Progenitor cell of endocrine pancreas (in vitro differentiated cells): ENCODE measurements at places on chromosomes 5 and 9. TPM values are rescaled to one million over a fixed set of nuclear protein-coding genes. Genes with fewer than 3 reads are reported as not detected.

The PTPN3 gene
- 3.7 and 4.8 TPM in 2 replicates for total RNA-seq

The REEP2 gene
- total RNA-seq, result 20.0 and 22.1 TPM in 2 replicates

DNA sequence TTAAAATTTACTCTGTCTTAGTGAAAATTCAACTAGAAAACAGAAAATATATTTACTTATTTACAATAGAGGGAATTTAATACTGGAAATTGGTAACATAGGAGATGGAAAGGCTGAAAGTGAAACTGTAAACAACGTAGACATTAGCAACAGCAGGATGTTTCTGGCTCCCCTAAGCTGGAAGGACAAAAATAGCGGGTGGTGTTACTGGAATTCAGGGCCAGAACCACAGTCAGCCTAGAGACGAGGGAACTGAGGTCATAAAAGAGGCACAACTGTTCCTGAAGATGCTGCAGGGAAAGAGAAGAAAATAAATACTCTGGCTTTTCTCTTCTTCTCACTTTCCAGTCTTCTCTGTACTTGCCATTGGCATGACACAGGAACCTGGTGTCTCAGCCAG is 80.4 kb upstream of the NIPBL start:
- peaks cover 8% of the 10 kb centered on the region for H3K27me3 ChIP-seq
- H3K4me3 ChIP-seq, result no peak overlapping the region
- no peak for DNase-seq
- H3K4me1 ChIP-seq, result no peaks in the 10 kb centered on the region
- H3K27ac ChIP-seq, result no peak overlapping the region

DNA sequence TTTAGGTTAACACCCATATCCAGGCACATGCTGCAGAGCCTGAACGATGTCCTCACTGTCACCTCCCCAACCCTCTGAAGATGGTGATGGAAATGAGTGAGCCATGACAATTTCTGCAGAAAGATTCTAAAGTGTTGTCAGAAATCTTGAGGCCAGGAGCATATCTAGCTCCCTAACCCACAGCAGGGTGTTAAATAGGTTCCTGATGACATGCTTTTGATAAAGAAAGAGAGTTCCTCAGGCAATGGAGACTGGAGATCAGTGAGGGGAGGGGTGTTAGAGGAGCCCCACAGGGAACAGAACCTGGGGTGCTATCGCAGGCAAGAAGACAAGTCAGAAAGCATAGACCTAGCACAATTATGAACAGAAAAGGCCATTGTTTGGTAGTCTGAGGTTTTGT is 95.7 kb downstream of the ENC1 start:
- H3K27ac ChIP-seq, result no peak overlapping the region
- H3K4me3 ChIP-seq, result no peak overlapping the region
- H3K36me3 ChIP-seq, result no peaks in the 10 kb centered on the region

GRCh38 chr9:112104901-112105300 is 70.2 kb downstream of the SUSD1 start:
- no peak overlapping the region for H3K27ac ChIP-seq
- H3K4me3 ChIP-seq, result no peak overlapping the region
- H3K27me3 ChIP-seq, result no peaks in the 10 kb centered on the region
- H3K4me1 ChIP-seq, result peaks cover 3% of the 10 kb centered on the region
- H3K36me3 ChIP-seq, result peaks cover 24% of the 10 kb centered on the region

GRCh38 chr5:76953551-76954382 is 922 bp downstream of the CRHBP start:
- peak overlapping the region; percentile 65 for H3K4me3 ChIP-seq
- H3K27me3 ChIP-seq, result peaks cover 61% of the 10 kb centered on the region
- H3K36me3 ChIP-seq, result no peaks in the 10 kb centered on the region
- H3K4me1 ChIP-seq, result no peaks in the 10 kb centered on the region
- H3K27ac ChIP-seq, result no peak overlapping the region

- H3K36me3 ChIP-seq, result no peaks in the 10 kb centered on the region
- H3K4me1 ChIP-seq, result no peaks in the 10 kb centered on the region
- DNase-seq, result no peak
- no peak overlapping the region for H3K27ac ChIP-seq
- peaks cover 27% of the 10 kb centered on the region for H3K27me3 ChIP-seq
- no peak overlapping the region for H3K4me3 ChIP-seq
These were observed 66.6 kb upstream of the PPP1R26 start for GRCh38 chr9:135413086-135413375.

DNA sequence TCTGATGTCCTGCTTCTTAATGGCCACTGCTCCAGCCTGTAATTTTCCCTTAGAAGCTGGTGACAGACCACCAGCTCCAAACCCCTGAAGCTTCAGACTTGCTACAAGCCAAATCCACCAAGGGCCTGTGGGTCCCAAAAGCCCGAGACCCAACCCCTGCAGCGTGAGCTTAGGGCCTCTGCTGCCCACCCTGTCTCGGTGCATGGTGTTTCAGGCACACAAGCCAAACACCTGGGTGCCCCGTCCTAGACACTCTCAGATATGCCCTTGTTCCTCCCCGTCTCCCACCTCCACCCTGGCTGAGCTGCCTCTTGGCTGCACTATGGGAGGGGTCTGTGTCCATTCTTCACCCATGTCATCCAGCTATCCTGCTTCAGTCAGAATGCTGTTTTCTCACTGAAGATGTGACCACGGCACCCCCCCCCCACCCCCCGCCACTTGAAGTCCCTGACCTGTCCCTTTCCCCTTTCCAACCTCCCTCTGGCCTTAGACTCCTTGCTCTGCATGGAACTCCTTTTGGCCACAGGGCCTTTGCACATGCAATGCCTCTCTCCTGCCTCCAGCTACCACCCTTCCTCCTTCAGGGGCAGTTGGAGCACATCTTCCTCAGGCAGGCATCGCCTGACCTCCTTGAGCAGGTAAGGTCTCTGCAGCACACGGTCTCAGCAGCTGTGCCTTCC is 55.8 kb downstream of the ZNF354C start:
- H3K27me3 ChIP-seq, result no peaks in the 10 kb centered on the region
- no peak overlapping the region for H3K27ac ChIP-seq
- H3K36me3 ChIP-seq, result peaks cover 2% of the 10 kb centered on the region
- no peak for DNase-seq

GRCh38 chr9:78982849-78983248 is 588.9 kb upstream of the TLE4 start:
- no peaks in the 10 kb centered on the region for H3K27me3 ChIP-seq
- no peak overlapping the region for H3K27ac ChIP-seq
- no peak for DNase-seq
- H3K4me3 ChIP-seq, result no peak overlapping the region
- no peaks in the 10 kb centered on the region for H3K4me1 ChIP-seq

The CKS2 gene
- total RNA-seq, result 98.7 and 99.1 TPM in 2 replicates

GRCh38 chr9:114207034-114207810 is 51.9 kb downstream of the COL27A1 start:
- H3K4me1 ChIP-seq, result peaks cover 11% of the 10 kb centered on the region
- H3K4me3 ChIP-seq, result no peak overlapping the region
- no peaks in the 10 kb centered on the region for H3K27me3 ChIP-seq
- no peak for DNase-seq
- peaks cover 27% of the 10 kb centered on the region for H3K36me3 ChIP-seq

GRCh38 chr9:120478208-120478607 is 101.8 kb downstream of the CDK5RAP2 start:
- DNase-seq, result no peak
- no peaks in the 10 kb centered on the region for H3K27me3 ChIP-seq
- peaks cover 11% of the 10 kb centered on the region for H3K36me3 ChIP-seq

The EQTN gene
- 1.1 and 1.4 TPM in 2 replicates for total RNA-seq

DNA sequence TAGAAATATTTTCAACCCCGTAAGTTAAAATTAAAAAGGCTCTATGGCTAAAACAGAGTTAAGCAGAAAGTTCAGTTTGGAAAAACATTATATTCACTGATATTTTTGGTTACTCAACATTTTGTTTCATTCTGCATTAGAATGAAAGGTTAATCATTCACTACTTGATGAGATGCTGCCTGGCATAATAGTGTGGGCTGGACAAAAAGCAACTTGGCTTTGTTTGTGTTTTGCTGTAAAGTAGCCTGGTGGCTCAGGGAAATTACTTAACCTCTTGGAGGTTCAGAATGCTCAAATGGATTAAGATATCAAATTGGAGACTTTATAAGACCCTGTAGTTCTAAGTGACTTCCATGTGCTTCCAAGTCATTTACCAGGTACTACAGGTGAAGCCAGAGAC is 367.4 kb upstream of the TRPC7 start:
- no peak overlapping the region for H3K27ac ChIP-seq
- no peak overlapping the region for H3K4me3 ChIP-seq
- no peaks in the 10 kb centered on the region for H3K27me3 ChIP-seq
- DNase-seq, result no peak
- H3K36me3 ChIP-seq, result no peaks in the 10 kb centered on the region

GRCh38 chr5:120413686-120414085 is 50.4 kb upstream of the PRR16 start:
- no peak for DNase-seq
- no peak overlapping the region for H3K4me3 ChIP-seq
- no peaks in the 10 kb centered on the region for H3K4me1 ChIP-seq
- H3K27ac ChIP-seq, result no peak overlapping the region
- no peaks in the 10 kb centered on the region for H3K27me3 ChIP-seq

The OLFM1 gene
- total RNA-seq, result 1.7 and 1.8 TPM in 2 replicates

The CYLC2 gene
- not detected in 2 replicates for total RNA-seq

- DNase-seq, result no peak
- H3K4me3 ChIP-seq, result peak overlapping the region; percentile 40
- peaks cover 10% of the 10 kb centered on the region for H3K36me3 ChIP-seq
- peaks cover 30% of the 10 kb centered on the region for H3K4me1 ChIP-seq
These were observed 2.8 kb downstream of the ATP6V1G1 start for GRCh38 chr9:114590328-114590727.

DNA sequence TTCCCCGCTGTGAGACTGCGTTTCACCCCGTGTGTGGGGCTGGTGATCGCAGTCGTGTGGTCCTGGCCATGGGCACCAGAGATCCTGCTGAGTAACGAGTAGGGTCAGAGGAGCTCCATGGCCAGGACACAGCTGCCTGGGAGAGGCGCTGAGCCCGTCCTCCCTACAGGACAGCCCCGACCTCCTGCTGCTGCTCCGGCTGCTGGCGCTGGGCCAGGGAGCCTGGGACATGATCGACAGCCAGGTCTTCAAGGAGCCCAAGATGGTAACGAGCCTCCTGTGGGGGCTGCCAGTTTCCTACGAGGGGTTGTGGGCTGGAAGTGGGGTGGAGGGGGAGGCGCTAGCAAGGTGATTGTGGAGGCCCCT is 11.0 kb downstream of the NELFB start:
- H3K36me3 ChIP-seq, result peaks cover 20% of the 10 kb centered on the region
- no peaks in the 10 kb centered on the region for H3K4me1 ChIP-seq
- DNase-seq, result no peak
- H3K27me3 ChIP-seq, result no peaks in the 10 kb centered on the region
- no peak overlapping the region for H3K27ac ChIP-seq

GRCh38 chr9:94277885-94278536 is 18.9 kb downstream of the ZNF169 start:
- H3K36me3 ChIP-seq, result peaks cover 61% of the 10 kb centered on the region
- H3K4me3 ChIP-seq, result no peak overlapping the region
- no peak for DNase-seq

The CLIC3 gene
- 0.64 TPM in 1 of 2 replicates, not detected in the other for total RNA-seq

The CTXN3 gene
- not detected in 2 replicates for total RNA-seq
